ENCODE measurements at places on chromosomes 5 and 9.

GRCh38 chr9:92714787-92715487, 45.0 kb upstream of the IPPK start:
- DNase-seq = no peak

- no peak for DNase-seq
Observed at GRCh38 chr9:136225366-136225747, 20.3 kb downstream of the QSOX2 start.

GRCh38 chr5:39453606-39454005, 28.8 kb upstream of the DAB2 start:
- DNase-seq = no peak

DNA sequence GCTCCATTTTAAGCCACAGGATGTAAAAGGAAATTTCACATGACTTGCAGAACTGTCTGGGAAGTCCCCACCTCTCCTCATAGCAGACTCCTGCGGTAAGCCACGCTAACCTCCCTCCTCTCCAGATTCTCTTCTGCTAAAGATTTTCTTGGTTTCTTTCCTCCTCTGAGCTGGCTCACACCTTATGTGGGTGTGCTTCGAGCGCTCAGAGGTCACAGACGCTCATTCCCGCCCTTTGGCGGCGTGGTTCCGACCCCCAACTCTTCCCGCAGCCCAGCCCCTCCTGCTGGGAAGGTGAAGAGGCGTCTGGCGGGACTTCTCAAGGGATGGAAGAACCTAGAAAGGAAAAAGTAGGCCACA, 32.9 kb upstream of the CDK20 start:
- DNase-seq = no peak

DNA sequence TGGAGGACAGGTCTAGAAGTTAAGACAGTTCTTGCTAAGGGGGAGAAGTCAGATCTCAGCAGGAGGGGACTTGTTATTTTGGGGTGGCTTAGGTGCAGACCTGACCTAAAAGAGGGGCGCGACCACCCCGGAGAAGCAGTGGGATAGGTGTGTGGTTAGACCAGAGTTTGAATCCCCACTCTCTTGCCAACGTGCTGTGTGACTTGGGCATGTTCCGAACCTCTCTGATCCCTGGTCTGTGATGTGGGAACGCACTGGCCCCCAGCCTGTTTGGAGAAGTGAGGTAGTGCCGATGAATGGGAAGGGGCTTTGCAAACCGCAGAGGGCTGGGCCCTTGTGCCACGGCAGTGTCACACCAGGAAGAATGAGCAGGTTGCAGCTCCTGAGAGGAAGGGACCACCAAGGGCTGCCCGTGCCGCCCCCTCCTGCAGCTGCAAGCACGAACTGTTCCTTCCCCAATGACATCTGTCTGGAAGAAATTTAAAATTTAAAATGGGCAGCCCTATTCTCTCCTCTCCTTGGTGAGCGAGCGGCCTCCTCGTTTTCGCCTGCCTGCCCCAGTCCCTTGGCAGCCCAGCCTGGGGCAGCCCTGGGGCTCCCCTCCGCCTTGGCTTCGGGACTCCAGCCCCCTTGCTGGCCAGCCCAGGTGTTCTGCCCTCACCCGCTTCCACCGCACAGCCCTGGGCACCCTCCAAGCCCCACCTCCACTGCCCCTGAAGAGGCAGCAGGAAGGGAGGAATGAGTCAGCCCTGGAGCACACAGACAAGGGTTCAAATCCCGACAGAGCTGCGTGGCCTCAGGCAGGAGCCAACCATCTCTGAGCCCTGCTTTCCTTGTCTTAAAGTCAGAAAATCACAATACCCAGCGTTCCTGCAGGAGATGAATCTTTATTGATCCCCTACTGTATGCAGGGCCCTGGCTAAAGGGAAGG, 1.6 kb downstream of the FIBCD1 start:
- no peak for DNase-seq

- no peak for DNase-seq
Observed at GRCh38 chr5:145921211-145921610, 15.2 kb upstream of the SH3RF2 start.

DNA sequence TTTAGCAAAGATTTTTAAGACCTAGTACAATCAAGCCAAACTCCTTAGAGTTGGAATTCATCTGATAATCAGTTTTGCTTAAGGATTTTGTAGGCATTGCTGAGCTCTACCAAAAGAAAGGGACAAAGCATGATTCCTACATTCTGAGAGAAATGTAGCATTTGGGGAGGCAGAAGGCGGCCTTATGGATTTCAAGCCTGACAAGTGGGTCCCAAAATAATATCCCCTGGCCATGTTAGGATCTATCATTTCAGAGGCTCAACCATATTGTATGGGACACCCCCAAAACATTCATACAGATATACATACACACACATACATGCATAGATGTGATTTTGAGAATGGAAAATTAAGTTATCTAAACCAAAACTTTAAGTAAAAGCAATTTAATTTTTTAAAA, 257.8 kb upstream of the VLDLR start:
- no peak for DNase-seq

- DNase-seq = no peak
Observed at GRCh38 chr5:122219436-122220166, 90.3 kb downstream of the ZNF474 start.

DNA sequence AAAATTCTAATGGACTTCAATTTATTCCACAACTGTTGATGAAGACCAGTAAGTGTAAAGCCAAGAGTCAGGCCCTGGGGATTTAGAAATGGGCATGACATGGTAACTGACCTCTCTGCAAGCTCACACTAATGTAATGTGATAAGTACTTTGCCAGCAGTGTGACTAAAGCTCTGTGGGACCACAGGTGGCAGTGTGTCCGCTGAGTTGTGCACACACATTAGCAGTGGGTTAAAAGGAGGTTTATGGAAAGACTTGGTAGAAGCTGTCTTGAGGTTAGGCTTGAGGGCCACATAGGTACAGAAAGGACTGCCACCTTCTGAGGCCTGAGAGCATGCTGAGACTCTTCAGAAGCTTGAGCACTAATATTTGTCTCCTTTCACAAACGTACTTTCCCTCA, 67.6 kb downstream of the UBAP1 start:
- DNase-seq = no peak

DNA sequence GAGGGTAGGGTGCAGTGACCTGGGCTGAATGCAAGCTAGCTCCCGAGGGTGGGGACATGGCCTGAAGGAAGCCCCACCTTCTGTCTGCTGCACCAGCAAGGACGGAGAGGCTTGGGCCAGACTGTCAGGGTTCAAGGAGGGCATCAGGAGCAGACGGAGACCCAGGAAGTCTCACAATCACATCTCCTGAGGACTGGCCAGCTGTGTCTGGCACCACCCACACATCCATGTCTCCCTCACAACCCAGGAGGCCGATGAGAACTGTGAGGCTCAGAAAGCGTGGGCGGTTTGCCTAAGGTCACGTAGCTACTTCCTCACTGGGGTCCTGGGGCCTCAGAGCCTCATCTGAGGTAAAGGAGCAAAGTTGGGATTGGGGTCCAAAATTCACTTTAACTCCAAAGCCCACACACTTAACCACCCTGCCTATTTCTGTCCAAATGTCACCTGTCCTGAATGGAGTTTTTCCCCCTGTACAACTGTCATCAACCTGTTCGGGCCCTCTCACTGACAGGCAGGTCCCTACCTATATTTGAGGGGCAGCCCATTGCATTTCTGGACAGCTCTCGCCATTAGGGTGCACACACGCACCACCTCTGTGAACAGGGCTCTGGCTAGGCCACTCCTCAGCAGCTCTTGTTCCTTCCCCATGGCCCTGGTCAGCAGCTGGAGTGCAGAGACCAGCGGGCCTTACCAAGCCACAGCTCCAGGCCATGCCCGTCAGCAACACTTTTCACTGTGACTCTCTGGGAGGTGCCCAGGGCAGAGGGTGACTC, 3.4 kb downstream of the IL13 start:
- DNase-seq = no peak

- no peak for DNase-seq
Observed at GRCh38 chr5:5564898-5565297, 142.4 kb downstream of the ICE1 start.

DNA sequence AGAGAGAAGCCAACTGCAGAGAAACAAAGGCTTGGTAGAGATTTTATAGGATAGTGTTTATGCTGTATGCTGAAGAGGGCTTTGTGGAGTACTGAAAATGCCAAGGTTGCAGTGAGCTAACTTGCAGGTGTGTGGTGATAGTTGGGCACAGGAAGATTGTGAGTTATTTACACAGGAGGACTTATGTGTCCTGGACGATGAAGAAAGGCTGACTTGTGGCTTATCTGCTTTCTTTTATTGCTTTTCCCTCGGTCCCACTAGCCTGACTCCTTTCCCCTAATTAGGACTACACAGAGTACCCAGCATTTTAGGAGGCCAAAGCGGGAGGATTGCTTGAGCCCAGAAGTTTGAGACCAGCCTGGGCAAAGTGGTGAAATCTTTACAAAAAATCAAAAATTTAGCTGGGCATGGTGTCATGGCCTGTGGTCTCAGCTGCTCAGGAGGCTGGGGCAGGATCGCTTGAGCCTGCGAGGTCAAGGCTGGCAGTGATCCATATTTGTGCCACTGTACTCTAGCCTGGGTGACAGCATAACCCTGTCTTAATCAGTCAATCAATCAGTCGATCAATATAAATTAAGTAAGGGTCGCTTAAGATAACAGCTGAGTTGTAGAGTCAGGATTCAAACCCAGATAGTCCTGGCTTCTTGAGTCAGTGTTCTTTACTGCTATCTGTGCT, 61.9 kb downstream of the UBE2R2 start:
- no peak for DNase-seq

- DNase-seq = no peak
Observed at GRCh38 chr5:150202501-150202900, 12.6 kb downstream of the SLC6A7 start.

DNA sequence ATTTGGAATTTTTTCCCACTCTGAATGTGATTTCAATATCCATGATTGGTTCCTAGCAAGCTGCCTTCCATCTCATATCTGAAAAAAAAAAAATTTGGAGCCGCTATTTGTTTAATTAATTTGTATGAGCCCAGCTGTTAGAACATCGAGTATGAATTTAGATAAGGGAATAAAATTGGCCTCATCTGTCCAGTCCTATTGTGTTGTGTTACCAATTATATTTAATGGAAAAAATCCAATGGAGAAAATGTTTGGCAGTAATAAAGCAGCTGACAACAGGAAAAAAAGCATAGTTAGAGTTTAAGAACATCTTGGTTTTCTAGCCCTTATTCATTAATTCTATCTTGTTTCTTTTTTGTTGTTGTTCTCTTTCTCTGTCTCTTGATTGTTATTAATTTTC, 735.6 kb upstream of the RIOK2 start:
- DNase-seq = no peak

GRCh38 chr5:138128334-138128733, 10.9 kb downstream of the NME5 start:
- no peak for DNase-seq

DNA sequence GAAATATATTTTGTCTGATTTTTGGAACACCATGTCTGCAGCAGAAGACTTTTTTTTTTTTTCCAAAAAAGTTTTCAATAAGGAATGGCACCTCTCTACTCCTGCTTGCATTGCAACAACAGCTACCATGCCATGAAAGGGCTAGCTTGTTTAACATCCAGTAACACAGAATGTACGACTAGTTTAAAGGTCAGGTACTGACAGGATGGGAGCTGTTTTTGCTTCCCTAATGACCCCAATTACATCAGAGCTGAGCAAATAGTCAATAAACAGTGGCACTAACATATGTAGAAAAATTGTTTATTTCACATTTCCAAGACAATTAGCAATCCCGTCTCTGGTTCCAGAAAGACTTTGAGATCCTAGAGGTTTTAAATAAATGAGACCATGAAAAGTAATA, 693.8 kb downstream of the NR2F1-AS1 start:
- no peak for DNase-seq

DNA sequence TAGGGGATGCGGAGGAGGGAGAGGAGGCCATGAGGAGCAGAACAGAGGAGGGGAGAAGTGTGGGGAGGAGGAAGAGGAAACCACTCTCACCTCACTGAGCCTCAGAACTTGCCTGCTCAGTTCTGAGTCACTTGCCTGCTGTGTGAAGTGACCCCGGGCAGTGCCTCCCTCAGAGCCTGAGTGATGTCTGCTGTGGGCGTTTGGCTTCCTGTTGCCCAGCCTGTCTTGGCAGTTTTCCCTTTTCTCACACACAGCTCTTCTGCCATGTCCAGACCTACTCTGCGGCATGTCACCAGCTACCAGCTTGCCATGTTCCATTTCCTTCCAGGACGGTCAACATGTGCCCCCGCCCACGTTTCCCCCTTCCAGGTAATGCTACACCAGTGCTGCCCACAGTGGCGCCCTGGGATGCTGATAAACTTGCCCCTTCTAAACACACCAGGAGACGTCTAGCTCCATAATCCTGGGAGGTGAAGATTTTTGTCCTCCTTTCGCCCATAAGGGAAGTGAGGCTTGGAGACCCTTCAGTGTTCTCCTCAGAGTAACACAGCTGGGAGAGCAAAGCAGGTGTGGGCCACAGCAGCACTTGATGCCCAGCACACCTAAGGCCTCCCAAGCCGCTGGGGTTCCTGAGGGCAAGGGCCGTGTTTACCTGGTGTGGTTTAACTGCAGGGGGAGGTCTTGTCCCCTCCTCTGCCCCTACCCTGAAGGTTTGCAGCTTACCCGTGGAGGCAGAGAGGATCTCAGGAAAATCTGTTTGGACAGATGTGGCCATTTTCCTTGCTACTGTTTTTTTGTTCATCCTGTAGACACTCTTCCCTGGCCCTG, 63.8 kb upstream of the RNF130 start:
- no peak for DNase-seq

DNA sequence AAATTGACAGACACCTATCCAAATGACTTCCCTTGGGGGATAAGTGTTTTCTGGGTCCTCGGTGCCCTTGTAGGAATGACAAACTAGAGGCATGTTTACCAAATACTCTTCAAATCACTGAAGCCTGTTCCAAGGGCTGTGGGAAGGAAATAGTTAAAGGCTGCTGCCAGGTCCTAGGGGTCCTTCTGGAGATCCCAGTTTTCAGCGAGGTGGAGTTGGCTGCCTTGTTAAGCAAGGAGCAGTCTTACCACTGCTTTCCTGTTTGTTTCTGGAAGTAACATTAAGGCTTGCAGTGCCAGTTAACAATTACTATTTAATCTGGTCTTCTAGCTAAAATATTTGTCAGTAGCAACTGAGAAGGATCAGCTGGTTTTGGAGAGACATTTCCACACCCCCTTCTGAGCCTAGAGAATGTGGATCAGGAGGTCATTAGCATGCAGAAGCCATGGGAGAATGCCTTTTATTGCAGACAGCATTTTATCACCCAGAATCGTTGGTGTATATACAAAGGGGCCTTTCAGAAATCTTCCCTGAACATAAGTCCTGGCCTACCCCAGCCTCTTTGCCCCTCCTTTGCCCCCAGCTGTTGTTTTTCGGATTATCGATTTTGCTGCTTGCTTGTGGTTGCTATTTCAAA, 238.8 kb downstream of the DMAC1 start:
- DNase-seq = no peak

DNA sequence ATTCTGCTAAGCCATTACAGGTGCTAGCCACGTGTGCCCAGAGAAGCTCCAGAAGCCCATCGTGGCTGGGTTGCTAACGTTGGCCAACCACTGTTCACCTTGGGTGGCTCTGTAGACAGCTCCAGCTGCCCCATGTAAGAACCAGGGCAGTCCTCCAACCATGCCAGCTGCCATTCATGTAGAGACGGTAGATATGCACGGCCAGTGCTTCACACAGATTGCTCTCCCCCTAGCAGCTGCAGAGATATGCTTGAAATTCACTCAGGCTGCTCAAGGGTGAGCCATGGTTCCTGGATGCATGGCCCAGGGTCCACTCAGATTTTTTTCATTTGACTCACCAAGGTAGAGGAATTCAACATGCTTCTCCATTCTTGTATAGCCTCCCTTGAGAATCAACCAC, 31.0 kb downstream of the GADD45G start:
- peak; percentile 77 for DNase-seq

All from RPMI8226 (cell line).